ENCODE measurements at places on chromosomes 6 and 20. TPM values are rescaled to one million over a fixed set of nuclear protein-coding genes. Genes with fewer than 3 reads are reported as not detected.

The DEFB124 gene
- total RNA-seq, result not detected

The DTD1 gene
- total RNA-seq, result 70.2 TPM

The MUCL3 gene
- total RNA-seq, result not detected

The MMP24 gene
- total RNA-seq, result 0.50 TPM

The ECT2L gene
- total RNA-seq, result not detected

The ZNF165 gene
- total RNA-seq, result 0.08 TPM

The CAGE1 gene
- total RNA-seq, result 0.08 TPM

DNA sequence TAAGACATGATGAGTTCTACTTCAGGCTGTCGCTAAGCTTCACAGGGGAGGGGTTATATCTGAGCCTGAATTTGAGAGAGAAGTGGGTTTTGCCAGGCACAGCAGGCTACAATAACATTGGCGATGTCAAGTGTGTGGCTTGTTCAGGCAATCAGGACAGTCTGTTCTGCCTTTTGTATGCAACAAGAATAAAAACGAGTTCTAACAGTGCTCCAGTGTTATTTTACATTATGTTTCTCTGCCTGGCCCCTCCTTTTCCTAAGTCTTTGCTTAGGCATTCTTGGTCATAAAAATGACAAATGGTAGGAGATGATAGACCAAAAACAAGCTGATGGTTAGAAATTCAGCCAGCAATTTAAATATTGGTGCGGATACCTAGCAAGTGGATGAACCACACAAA, 26.8 kb downstream of the PAQR8 start:
- H3K4me3 ChIP-seq, result no peak overlapping the region
- H3K27me3 ChIP-seq, result no peaks in the 10 kb centered on the region
- no peak for DNase-seq
- H3K27ac ChIP-seq, result no peak overlapping the region
- H3K4me1 ChIP-seq, result peaks cover 26% of the 10 kb centered on the region
- no peaks in the 10 kb centered on the region for H3K36me3 ChIP-seq

DNA sequence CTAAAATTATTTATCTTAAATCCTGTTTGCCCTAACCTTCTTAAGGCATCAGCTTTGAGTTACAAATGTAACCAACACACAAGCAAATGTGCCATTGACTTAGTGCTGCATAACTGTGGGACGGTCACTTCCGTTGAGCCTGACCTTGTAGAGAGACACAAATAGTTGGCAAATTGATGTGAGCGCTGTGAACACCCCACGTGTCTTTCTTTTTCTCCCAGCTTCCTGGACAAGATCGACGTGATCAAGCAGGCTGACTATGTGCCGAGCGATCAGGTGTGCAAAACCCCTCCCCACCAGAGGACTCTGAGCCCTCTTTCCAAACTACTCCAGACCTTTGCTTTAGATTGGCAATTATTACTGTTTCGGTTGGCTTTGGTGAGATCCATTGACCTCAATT, 56.4 kb downstream of the GNAS start:
- no peak overlapping the region for H3K27ac ChIP-seq
- H3K4me3 ChIP-seq, result no peak overlapping the region
- peaks cover 17% of the 10 kb centered on the region for H3K4me1 ChIP-seq
- DNase-seq, result no peak

DNA sequence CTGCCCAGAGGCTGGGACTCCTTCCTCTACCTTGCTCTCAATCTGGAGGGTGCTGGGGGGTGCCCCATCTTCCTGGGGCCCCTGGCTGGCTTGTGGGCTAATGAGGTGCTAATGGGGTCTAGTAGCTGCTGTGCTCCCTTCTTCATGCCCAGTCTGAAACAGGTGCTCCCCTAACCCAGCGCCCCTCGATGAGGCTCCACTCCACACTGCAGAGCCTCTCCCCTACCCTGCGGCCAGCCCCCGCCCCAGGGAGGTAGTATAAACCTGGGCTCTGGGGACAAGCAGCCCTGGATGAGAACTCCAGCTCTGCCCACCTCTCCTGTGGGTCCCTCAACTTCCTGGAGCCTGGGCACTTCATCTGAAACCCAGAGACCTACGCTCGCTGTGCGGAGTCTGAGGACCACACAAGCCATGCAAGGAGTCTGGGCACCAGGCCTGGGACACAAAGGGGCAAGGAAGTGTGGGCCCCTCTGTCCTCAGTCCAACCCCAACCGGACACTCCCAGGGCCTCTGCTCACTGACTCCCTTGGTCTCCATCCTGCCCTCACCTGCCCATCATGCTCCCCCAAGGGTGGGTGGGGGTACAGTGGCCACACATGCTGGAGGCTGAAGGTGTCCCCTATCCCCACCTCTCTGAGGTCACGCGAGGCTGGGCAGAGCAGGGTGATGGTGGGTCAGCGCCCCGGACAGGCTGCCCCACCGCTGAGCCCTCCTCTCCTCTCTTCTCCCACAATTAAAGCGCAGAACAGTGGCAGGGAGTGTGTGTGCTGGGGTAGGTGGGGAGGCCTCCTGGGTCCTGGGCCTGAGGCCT, 6.1 kb downstream of the RPL10A start:
- peaks cover 27% of the 10 kb centered on the region for H3K4me1 ChIP-seq
- no peak overlapping the region for H3K27ac ChIP-seq
- no peak for DNase-seq
- no peaks in the 10 kb centered on the region for H3K27me3 ChIP-seq
- peaks cover 86% of the 10 kb centered on the region for H3K36me3 ChIP-seq
- H3K4me3 ChIP-seq, result no peak overlapping the region

DNA sequence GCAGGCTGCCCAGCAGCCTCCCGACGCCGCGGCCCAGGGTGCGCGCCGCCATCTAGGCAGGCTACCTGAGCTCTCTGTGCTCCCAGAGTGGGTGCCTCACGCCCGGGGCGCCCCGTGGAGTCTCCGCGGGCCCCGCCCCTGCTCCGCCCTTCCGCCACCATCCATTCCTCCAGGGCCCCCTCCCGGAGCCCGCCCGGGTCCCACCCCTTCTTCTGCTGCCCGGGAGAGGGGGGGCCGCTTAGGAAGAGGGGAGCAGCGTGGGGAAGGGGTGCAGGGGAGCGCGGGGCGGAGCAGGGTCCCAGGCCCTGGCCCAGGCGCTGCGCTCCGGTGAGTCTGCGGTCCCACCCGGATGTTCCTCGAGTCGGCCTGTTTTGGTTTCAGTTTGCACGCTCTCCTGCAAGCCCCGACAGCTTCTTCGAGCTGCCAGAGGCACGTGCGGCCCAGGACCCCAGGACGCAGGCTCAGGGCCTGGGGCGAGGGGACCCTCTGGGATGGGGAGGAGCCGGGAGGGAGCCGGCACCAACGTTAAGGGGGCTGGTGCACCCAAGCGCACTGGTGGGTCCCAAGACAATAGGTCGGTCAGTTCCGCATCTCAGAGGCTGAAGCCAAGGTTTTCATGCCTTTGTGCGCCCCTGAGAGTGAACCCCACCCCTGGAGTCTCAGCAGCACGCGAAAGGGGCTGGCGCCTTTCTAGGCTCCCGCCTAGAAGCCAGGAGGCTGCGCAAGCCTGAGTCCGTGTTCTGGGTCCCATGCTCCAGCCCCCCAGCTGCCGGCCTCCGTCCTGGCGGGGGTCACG, at the start of gene ACSS1:
ACSS1 (minus strand) TSS at position 89 of the 796 bp plus-strand sequence; CDS start at position 52, 37 bp downstream.
- H3K4me3 ChIP-seq, result peak within 1 kb of the TSS; percentile 61
- H3K27me3 ChIP-seq, result no peaks in the 10 kb centered on the region
- no peaks in the 10 kb centered on the region for H3K36me3 ChIP-seq
- H3K4me1 ChIP-seq, result peaks cover 24% of the 10 kb centered on the region

DNA sequence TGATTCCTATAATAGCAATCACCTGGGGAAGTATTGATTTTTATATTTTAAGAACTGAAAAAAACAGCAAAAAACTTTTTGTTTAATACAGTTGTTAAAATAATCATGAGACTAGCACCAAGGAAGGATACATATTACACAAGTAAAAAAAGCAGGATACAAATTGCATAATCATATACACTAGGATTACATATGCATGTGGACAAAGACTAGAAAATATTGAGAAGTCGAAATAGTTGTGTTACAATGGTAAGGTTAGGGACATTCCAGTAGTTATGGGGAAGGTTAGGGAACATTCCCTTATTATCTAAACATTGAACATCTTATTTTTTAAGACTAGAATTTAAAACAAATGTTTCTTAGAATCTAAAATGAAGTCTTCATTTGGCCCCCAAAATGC, 9.5 kb downstream of the NUS1 start:
- H3K4me3 ChIP-seq, result no peak overlapping the region
- H3K27ac ChIP-seq, result no peak overlapping the region
- no peak for DNase-seq
- H3K4me1 ChIP-seq, result no peaks in the 10 kb centered on the region
- H3K27me3 ChIP-seq, result no peaks in the 10 kb centered on the region

- H3K4me3 ChIP-seq, result no peak overlapping the region
- no peaks in the 10 kb centered on the region for H3K4me1 ChIP-seq
Observed at GRCh38 chr20:13102694-13103093, 93.9 kb downstream of the SPTLC3 start.

GRCh38 chr6:148628251-148628650, 118.6 kb upstream of the UST start:
- 0 out of 2 replicates have a peak, but pooled peaks cover 4% of the 10 kb centered on the region for H3K27me3 ChIP-seq
- no peak overlapping the region for H3K4me3 ChIP-seq
- no peak overlapping the region for H3K27ac ChIP-seq
- DNase-seq, result no peak

DNA sequence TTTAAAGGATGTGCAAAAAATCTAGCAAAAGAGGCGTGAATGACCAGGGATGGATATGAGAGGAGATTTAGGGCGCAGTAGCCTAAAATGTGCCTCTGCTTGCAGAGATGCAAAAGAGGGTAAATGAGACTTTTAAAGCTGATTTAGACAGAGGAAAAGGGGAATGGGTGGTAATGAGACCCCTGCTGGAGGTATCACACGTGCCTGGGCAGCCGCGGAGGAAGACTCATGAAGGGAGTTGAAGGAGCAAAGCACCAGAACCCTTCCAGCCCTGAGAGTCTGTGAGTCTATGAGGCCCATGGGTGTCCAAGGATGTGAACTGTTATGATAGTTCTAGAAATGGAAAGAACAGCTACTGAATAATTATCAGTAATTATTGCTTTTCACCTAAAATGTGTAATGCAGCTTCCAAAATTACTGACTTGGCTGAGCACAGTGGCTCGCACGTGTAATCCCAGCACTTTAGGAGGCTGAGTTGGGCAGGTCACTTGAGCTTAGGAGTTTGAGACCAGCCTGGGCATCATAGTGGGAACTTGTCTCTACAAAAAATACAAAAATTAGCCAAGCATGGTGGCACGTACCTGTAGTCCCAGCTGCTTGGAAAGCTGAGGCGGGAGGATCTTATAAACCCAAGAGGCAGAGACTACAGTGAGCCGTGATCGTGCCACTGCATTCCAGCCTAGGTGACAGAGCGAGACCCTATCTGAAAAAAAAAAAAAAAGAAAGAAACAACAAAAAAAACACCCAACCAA, 38.2 kb upstream of the TIAM2 start:
- no peak for DNase-seq
- no peak overlapping the region for H3K27ac ChIP-seq
- no peaks in the 10 kb centered on the region for H3K27me3 ChIP-seq
- H3K36me3 ChIP-seq, result no peaks in the 10 kb centered on the region

DNA sequence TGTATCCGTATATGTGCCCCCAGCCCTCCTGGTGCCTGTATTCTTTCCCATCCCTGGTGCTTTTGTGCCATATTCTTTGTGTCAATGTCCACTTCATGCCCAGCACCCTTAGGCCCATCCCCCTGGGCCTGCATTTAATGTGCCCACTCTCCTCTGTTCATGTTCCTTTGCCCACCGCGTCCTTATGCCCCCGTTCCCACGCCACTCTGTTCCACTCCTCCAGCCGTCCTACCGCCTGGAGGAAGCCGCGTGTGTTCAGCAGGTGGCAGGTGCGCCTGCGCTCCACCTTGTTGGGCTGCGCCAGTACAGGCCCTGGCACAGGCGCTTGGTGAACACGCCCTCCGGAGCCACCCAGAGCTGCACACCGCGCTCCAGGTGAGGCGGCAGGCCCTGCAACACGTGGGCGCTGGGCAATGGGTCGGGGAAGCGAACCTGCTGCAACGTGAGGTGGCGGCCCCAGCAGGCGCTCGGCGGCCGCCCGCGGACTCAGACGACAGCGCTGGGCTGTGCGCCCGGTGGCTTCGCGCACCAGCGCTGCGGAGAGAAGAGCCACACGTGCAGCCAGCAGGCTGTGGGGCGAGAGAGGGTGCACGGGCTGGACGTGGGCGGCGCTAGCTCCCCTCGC, 4.0 kb upstream of the FOXS1 start:
- no peaks in the 10 kb centered on the region for H3K36me3 ChIP-seq
- DNase-seq, result no peak
- no peak overlapping the region for H3K4me3 ChIP-seq
- H3K27ac ChIP-seq, result no peak overlapping the region

- DNase-seq, result no peak
- H3K36me3 ChIP-seq, result peaks cover 5% of the 10 kb centered on the region
- H3K27me3 ChIP-seq, result no peaks in the 10 kb centered on the region
- peaks cover 12% of the 10 kb centered on the region for H3K4me1 ChIP-seq
Observed at GRCh38 chr6:161169035-161169434, 104.8 kb downstream of the AGPAT4 start.

- no peak overlapping the region for H3K27ac ChIP-seq
- no peaks in the 10 kb centered on the region for H3K36me3 ChIP-seq
Observed at GRCh38 chr20:63553251-63553932, 567 bp upstream of the FNDC11 start.

DNA sequence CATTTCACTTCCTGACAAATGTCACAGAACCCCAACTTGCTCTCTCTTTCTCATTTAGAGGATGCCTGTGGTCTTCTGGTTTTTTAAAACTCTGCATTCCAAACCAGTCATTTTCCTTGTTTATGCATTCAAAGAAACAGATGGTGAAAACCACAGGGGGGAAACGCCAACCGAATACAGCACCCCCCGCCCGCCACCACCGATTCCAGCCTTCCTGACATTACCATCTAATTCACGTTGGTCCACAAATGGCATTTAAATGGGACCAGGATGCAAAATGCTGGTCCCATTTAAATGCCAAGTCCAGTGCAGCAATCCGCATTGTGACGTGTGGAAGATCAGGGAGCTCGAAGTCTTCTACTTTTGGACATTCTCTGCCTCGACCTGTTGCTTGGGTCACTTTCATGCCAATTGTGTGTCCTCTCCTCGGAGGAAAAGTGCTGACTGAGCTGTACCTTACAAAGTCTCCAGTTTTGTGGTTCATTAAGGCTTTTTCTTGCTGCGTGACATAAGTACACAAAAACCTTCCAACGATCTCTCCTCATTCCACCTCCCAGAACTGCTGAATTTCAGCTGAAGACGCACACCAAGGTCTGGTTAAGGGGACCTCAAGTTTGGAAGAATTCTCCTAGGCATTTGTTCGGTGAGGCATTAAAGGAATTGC, 35.8 kb downstream of the NEDD9 start:
- peaks cover 72% of the 10 kb centered on the region for H3K4me1 ChIP-seq
- peak; percentile 97 for DNase-seq
- H3K4me3 ChIP-seq, result peak overlapping the region; percentile 5

DNA sequence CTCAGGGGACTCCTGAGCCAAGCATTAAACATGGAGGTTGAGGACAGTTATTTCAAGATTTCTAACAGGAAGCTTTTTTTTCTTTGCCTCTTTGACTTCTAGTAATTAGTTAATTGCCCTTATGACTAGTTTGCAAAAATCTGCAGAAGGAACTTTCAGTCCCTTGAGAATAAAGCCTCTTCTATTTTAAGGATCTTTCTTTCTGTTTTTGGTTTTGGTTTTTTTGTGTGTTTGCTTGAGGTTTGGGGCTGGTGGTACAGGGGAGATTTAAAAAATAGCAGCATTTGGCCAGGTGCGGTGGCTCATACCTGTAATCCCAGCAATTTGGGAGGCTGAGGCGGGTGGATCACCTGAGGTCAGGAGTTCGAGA, 259.3 kb downstream of the BMP7 start:
- DNase-seq, result no peak
- H3K36me3 ChIP-seq, result no peaks in the 10 kb centered on the region

GRCh38 chr6:69390125-69390524, 406.7 kb downstream of the LMBRD1 start:
- H3K36me3 ChIP-seq, result no peaks in the 10 kb centered on the region
- H3K4me1 ChIP-seq, result no peaks in the 10 kb centered on the region
- DNase-seq, result no peak
- H3K27ac ChIP-seq, result no peak overlapping the region

Data from SJSA1 (cell line).